ENCODE measurements at places on chromosomes 4 and X. TPM values are rescaled to one million over a fixed set of nuclear protein-coding genes. Genes with fewer than 3 reads are reported as not detected.

GRCh38 chr4:68927165-68927564, 24.4 kb downstream of the UGT2A3 start:
- no peak for DNase-seq

GRCh38 chr4:186820391-186820891, 96.8 kb upstream of the FAT1 start:
- no peak for DNase-seq

DNA sequence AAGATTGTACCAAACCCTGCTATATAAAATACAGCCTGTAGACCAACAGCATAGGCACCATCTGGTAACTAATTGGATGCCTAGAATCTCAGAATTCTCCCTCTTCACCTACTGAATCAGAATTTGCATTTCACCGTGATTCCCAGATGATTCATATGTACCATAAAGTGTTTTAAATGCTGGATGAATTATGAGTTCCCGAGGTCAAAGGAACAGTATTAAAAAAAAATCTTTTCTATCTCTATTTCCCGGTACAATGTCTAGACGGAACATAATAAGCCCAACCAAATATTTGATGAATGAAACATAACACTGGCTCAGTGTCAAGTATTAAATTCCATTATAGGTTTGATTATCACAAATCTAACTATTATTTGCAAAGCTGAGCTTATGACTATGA, 280.0 kb downstream of the ANKRD50 start:
- no peak for DNase-seq

DNA sequence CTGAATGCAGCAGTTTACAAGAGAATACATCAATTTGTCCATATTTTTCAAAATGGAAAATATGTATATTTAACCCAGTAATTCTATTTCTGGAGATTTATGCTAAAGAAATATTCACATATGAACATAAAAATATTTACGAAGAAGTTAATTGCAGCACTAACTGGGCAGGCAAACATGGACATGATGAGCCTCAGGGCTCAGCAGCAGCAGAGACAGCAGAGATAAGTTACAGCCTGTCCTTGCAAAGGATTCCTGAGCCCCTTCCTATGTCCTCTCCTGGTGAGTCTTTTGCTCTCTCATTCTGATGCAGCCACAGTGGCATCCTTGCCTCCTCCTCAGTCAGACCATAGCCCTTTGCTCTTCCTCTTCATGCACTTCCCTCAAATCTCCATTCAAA, 680.6 kb upstream of the CPEB2 start:
- DNase-seq: no peak

ENPEP gene
- 6.0 TPM for total RNA-seq

DNA sequence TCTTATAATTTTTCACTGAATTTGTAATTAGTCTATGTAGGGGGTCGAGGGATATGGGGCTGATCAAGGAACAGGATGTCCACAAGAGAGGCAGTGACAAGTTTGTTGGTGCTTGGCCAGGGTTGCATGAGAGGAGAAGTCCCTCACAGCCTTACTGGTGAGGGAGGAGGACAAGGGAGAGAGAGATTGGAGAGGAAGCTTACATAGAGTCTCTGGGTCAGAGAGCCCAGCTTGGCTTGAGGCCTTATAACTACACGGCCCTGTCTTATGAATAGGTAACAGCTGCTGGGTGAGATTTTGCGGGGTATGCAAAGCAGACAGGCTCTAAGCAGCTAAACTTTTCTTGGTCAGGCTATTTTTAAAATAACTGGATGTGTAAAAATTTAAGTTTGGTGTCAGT, 37.9 kb upstream of the OTUD4 start:
- DNase-seq: no peak

DNA sequence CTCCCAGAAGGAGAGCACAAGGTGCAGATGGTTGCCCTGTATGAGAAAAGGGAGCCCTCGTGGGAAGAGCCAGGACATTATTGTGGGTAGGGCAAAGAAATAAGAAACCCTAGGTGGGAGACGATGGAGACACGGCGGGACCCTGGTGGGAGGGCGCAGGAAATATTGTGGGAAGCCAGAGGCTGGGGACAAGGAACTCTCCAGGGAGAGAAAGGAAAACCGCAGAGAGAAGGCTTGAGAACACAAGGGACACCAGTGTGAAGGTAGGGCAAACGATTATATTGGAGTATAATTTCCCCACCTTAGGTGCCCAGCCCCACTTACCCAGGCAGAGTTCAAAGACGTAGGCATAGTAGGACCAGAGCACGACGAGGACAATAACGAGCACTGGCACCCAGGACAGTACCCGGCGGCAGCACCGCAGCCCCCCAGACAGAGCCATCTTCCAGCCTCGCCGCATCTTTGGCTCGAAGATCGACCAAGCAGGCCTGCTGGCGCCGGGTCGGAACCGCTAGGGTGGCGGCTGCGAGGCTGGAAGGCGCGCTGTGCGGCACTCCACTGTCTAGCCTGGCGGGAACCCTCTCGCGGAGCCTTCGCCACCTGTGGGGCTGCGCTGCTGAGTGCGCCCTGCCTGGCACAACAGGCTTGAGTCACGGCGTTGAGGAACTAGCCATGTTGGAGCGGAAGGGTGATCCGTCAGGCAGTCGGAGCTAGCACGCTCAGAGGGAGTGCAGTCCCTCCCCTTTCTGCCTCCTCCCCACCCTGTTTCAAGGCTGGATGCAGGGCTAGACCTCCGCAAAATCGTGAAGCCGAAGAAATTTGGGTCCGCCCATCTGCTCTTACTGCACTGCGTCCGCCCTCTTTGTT, at the start of gene ZDHHC15:
Gene ZDHHC15, minus strand, starts transcription at position 473 of the 867 bp plus-strand sequence. Its CDS starts 13 bp downstream, at position 460.
- DNase-seq: no peak

DNA sequence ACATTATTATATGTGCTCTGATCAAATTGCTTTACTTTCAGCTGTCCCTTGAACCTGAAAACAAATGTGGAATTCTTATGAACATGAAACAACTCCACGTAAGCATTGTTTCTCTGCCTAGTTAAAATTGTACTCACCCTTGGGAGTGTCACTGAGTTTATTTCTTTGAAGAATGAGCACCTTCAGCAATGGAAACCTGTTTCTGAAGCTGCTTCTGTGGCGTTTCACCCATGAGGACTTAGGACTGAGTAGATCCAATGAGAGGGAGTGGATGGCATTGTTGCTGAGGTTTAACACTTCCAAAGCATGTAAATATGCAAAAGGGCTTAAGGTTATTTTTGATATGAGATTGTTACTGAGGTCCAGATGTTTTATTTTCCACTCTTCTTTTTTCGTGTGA, 3.2 kb downstream of the LRRC66 start:
- no peak for DNase-seq

GABRQ gene
- total RNA-seq: 0.22 TPM

KIAA1210 gene
- total RNA-seq: not detected

GRCh38 chr4:132114885-132115284, 1034.2 kb upstream of the PCDH10 start:
- DNase-seq: no peak

Data from epithelial cell of proximal tubule (primary cell).